Activated CD4-positive, alpha-beta memory T cell treated with anti-CD3 and anti-CD28 coated beads for 36 hours (primary cell): ENCODE measurements at places on chromosomes 12 and 14.

DNA sequence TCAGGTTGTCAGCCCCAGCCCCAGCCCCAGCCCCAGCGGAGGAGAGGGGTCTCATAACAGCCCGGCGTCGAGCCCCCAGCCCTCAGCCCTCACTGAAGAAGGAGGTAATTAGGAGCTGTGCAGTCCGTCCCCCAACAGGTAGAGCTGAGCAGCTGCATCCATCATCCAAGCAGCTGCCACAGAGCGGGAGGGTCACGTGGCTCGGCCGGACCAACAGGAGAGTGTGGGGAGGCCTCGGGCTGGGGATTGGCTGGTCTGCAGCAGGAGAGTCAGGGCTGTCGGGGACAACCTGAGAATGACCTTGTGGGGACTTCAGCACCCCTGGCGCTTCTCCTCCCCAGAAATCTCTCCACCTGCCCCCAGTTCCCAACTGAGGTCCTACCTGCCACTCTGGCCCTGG, 29.6 kb downstream of the SMUG1 start:
- peak; percentile 49 for DNase-seq

DNA sequence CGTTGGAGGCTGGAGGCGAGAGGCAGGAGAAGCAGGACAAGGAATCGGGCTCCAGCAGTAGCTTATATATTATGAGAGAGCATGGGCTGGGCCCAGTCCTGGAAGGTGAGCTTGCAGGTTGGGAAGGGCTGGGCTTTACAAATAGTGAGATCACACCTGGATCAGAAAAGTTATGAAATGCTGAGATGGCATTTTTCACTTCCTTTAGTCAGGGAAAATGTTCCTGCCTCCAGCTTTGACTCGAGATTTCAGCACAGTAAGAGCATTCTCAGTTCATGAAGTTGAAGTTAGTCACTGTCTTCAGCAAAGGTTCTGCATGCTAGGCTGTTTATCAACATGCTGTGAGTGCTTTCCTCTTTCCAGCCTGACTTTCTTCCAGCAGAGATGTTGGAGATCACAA, at the start of gene KRT6C:
TSS of gene KRT6C (minus strand) at position 38 of the 400 bp plus-strand sequence. CDS start 68 bp downstream, outside the sequence.
- no peak for DNase-seq

DNA sequence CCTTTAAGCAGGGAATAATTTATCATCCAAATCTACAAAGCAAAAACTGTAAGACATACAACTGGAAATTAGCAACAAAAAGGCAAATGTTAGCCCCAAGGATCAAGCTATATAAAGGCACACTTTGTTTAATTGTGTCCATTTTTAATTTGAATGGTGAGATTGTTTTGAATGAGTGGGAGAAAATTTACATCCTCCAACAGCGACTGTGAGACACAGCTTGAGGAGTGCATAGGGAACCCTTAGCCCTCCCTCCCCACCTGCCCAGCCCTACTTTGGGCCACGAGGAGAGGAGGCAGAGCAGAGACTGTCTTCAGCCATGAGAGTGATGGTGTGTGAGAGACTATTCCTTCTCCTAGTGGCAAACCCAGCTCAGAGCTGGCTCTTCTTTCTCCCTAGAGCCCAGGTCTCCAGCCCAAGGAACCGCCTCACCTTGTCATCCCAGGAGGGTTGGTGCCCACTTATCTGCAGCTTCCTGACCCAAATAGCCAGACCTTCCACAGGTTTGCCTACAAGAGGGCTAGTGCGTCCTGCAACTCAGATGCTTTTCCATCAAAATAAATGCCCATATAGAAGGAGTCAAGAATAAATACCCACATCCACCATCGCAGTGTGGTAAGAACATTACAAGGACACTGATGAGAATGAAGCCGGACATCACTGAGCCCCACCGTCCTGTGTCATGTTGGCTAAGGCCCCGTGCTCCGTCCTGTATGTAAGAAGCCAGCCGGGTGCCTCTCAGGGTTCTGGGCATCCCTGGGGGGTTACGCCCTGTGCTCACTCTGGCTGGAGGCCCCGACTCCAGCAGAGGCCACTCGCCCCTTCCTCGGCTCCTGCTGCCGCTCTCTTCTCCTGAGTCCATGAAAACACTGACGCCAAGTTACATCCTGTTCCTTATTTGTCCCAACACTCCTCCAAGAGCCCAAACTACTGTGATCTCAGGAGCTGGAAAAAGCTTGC, 36.4 kb upstream of the C14orf180 start:
- DNase-seq = no peak

- DNase-seq = peak; percentile 22
These were observed 3.1 kb upstream of the KIF26A start for GRCh38 chr14:104135121-104135903.

DNA sequence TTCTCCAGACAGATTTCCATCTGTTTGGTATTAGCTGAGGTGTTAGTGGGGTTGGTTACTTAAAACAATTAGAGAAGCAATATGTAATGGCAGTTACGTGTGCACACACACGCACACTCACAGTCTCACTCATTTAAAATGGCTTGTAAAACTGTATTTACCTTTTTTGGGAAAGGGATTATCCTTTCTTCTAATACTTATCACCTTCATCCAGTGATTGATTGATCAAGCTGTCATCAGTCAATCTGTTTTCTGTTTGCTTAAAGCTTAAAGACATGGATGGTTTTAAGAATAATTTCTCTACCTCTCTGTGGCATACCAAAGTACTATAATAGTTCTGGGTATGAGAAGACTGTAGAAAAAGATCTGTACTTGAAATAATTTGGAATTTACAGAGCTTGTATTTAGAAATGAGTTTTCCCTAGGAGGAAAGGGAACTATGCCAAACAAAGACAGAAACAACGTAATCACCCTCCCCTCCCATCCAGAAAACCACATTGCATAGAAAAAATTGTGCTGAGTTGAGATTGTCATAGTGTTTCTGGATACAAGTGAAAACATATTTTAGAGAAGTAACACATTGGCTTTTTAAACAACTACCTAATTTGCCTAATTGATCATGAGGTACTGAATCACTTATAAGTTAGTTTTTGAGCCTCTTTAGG, 455.8 kb downstream of the PCNX1 start:
- DNase-seq = no peak

- DNase-seq = no peak
These were observed 72.2 kb downstream of the PITPNM2 start for GRCh38 chr12:123078531-123079155.

DNA sequence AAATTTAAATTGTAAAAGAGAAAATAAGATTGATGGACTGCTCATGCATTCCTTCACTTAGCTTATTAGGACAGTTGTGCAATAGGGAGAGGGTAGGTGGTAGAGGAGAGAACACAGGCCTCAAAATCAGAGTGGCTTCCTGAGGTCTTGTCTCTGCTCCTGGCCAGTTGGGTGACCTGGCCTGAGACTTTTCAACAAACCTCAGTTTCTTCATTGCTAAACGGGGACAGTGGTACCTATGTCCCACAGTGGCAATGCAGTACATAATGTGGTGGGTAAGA, 2.6 kb downstream of the MAP3K12 start:
- DNase-seq = no peak

DNA sequence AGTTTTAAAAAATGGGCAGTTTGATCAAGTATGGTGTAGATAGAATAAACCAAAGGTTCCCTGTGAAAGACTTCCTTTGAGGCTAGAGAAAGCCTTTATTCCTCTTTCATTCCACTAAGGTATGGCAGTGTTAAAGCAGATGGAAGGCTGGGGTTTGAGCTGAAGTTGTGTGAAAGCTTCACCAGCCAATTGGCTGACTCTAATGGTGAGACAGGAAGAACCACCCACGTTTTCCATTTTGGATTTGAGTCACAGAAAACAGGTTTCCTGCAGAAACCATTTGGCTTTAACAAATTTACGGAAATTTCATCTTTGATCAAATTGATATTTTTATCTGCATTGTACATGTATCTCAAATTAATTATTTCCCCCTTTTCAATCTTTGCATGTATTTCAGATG, 455.0 kb downstream of the PCNX1 start:
- no peak for DNase-seq

- no peak for DNase-seq
These were observed 228.0 kb downstream of the MON2 start for GRCh38 chr12:62694632-62695031.

DNA sequence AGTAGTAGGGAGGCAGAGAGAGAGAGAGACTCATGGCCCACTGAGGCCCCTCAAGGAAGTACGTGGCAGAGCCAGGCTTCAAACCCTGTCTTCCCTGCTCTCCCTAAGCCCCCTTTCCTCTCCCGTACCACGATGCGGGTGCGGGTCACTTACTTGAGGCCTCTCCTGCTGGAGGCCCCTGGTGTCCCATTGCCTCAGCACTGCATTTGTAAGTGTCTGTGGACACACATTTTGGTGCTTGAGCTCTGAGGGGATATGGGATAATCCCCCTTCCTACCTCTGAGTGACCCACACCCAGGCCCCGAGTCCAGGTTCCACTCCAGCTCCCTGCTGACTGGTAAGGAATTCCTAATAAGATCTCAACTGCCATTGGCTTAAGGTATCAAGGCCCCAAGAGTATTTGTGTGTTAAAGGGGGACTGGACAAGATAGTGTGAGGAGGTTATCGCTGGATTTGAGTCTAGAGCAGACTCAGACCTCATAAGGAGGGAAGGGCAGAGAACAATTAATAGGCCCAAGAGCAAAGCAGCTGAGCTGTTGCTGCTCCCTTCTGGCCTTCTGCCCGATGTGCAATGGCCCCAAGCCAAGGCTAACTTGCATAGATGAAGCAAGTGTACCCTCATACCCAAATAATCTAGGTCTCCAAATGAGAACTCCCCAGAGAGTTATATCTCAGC, 71.9 kb downstream of the CRACR2A start:
- no peak for DNase-seq

GRCh38 chr14:93857081-93857480, 68.8 kb upstream of the PRIMA1 start:
- DNase-seq = no peak

DNA sequence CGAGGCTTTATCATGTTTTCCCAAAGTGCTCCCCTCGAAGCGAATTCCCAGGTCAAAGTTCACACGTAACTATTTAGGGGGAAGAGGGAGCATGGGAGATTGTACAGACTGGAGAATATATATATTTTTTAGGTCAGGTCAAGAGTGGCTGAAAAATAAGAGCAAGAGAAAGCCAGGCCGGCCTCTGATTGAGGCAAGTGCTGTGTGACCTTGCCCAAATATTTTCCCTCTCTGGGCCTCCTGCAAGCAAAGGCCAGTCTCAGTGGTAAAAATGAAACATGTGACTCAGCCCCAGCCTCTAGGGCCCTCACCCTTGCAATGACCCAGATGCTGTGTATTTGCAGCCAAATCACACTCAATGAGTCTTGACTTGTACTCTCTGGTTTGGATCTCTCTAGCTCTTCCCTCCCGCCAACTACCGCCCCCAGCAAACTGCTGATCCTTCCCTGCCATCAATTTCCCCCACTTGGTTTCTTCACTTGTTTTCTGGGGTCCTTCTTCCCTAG, 34.1 kb downstream of the SMUG1 start:
- no peak for DNase-seq

- no peak for DNase-seq
These were observed 449.7 kb downstream of the TMTC2 start for GRCh38 chr12:83136411-83136810.

DNA sequence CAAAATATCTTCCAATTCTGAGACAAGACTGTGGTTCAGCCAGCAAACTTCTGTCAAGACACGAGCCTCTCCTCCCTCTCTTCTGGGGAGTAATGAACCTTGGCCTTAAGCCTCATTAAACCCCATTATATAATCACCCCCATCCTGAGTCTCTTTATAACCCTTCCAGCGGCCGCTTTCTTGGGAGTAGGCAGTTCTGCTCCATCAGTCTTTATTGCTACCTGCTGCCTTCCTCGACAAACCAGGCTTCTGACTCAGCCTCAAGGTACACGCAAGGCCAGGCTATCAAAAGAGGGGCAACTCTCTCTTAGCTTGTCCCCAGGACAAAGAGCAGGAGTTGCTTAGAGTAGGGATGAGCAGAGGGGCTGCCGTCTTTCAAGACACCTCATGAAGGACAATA, 300.8 kb upstream of the NOS1 start:
- no peak for DNase-seq

- no peak for DNase-seq
These were observed 527.0 kb upstream of the ATP2B1 start for GRCh38 chr12:90235642-90236041.

DNA sequence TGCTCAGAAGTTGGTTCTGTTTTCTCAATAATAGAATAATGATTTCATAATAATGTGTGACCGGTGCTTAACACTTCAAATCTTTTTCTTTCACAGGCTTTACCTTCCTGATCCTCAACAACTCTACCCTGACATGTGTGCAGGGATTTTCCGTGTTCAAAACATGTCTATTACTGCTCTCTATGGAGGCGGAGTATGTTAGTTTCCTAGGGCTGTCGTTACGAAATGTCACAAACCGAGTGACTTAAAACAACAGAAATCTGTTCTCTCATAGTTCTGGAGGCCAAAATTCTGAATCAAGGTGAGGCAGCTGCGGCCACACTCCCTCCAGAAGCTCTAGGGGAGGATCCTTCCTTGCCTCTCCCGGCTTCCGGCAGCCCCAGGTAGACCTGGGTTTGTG, 186.2 kb upstream of the VASH1 start:
- no peak for DNase-seq

GRCh38 chr14:57884175-57884574, 18.3 kb upstream of the SLC35F4 start:
- no peak for DNase-seq

DNA sequence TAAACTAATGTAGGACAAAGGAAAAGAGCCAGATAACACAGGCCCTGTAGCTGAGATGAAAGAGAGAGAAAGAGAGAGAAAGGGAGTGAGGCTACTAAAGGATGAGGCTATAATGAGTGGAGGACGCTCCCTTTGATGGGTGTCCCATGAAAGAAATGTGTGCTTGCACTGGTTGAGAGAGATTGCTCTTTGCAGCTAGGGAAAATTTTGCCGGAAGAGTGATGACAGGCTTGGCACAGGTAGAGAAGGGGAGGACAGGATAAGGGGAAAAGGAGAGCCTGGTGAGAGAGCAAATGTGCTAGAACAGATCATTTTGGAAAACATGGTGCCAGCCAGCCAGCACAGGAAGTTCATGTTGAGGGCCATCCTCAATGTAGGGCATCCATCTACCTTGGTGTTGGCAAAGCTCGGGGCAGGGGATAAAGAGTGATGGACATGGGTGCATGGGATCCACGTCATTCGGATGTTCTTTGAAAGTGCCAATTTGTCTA, 248.6 kb downstream of the BTG1 start:
- no peak for DNase-seq

DNA sequence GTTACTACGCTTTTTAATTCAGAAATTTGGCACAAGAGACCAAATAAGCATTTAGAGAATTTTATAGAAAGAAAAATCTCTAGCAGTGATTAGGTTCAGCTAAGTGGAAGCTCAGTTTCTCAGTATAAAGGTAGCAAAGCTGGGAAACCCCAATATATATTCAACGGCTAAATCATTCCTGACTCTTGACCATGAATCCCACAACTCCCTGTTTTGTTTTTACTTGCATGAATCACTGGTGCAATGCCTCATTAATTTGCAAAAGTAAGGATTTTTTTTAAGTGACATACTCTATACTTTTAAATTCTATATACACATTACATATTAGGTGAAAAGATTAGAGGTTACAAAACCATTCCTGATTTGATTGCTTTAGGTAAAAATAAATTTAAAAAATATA, 74.3 kb upstream of the PLEKHG7 start:
- no peak for DNase-seq

GRCh38 chr14:79614448-79614847, 596.9 kb downstream of the DIO2 start:
- no peak for DNase-seq

GRCh38 chr14:89479802-89480201, 62.8 kb upstream of the FOXN3 start:
- DNase-seq = no peak
